ENCODE measurements at places on chromosomes 1 and 21. TPM values are rescaled to one million over a fixed set of nuclear protein-coding genes. Genes with fewer than 3 reads are reported as not detected.

The WLS gene
- total RNA-seq, result 38.0 TPM

The MSH4 gene
- total RNA-seq, result 1.7 TPM

The WNT2B gene
- total RNA-seq, result 1.5 TPM

The RGS1 gene
- not detected for total RNA-seq

The SERPINC1 gene
- 0.61 TPM for total RNA-seq

The MCM3AP gene
- total RNA-seq, result 88.4 TPM

The OR6Y1 gene
- total RNA-seq, result not detected

The UMODL1 gene
- not detected for total RNA-seq

The HLX gene
- 1.8 TPM for total RNA-seq

The LAX1 gene
- 0.12 TPM for total RNA-seq

The ARHGEF16 gene
- total RNA-seq, result 37.4 TPM
